ENCODE measurements at places on chromosomes 1 and 21.

DNA sequence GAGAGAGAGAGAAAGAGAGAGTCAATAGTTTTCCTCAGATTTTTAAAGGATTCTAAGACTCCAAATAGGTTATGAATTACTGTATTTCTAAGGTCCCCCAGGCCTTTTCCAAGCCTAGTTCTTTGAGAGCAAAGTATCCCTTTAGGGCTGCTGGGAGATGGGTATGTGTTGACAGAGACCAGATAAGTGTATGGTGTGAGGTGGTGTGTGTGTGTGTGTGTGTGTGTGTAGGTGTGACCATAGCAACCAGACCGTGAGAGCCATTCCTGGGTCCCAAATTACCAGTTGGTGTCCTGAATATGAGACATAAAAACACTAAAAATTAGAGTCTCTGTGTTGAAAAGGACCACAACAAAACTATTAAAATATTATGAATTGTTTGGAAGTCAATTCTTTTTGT lies 41.7 kb upstream of the DNAJC6 start:
- DNase-seq: no peak

DNA sequence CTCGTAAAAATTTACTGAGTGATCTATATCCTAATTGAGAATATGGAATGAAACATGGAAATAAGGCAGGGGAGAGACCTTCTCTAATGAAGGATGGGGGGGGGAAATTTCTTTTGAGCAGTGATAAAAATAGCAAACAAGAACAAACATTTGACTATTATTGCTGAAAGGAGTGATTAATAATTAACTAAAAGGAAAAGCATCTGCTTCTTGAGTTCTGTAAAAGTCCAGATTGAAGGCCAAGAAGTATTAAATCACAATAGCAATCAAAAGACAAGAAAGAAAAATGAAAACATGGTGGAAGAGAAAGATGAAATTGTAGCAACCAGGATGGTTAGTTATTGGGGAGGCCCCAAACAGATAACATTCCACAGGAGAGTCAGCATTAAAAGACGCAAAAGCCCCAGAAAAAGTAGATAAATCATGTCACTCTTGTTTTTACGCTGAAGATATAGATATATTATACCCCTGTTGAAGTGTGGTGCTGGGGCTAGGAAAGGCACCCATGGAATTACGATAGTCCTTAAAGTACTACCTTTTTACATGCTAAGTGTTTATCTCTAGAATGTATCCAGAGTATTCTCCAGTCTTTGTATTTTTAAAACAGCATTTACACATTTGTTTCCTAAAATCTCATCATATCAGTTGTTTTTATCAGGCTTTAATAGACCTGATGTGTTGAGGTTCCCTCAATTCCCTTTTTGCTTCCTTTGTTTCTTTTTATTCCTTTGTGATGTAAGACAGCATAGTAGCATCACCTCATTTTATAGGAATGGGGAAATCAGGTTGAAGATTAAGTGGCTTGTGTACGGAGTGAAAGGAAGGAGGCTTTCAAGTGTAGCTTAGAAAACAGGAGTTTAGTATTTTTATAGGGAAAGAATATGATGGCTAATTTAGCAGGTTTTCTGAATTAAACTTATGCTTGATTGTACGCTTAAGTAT lies 28.9 kb downstream of the DISP1 start:
- DNase-seq: no peak

- no peak for DNase-seq
These were observed 50.5 kb downstream of the ABCD3 start for GRCh38 chr1:94468708-94469107.

- DNase-seq: no peak
These were observed 32.6 kb upstream of the TLR5 start for GRCh38 chr1:223175633-223176032.

DNA sequence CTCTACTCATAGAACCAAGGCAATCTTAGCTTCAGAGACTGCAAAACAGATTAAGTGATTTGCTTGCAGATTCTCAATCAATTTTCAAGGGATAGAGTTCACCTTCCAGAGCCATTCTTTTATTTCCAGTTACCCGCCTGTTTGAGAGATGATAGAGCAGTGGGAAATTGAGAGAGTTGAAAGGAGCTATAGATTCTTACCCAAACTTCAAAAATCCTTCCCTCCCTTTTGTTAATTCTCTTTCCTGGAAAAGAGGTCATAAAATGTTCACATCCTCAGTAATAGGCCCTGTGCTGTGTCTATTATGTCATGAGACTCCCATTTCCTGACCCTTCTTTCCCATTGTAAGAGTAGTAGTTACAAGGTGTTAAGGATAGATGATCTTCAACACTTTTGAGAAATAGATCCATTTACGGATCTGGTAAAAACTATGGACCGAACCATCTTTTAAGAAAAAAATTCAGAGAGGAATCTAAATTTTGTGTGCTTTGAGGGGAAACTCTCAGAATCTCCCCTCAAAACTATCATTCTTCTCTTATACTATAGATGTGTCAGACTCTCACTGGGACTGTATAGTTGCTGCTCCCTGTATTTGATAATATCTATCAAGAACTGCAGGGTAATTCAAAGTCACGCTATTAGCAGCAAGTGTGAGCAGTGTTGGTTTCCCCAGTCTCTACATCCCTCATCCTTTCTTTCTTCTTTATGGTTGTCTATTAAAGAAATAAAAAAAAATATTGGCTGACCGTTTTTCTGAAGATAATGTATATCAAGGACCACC lies 8.0 kb downstream of the RGS4 start:
- no peak for DNase-seq

DNA sequence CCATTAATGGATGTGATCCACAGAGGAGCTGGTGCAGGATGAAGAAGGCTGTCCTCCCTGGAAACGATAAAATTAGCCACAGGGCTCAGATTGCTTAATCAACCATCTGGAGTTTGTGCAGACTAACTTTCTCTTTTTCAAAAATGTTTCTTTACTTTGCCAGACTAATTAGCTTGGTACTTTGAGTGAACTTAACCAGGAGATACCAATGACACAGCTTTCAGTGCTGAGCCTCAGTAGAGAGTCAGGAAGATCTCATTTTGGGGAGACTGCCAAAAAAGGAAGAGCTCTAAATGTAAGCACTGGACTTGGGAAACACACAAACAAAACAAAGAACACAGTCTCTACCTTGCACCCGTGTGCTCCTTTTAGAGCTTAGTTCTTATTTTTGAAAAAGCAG lies 248.1 kb upstream of the DEPDC1 start:
- no peak for DNase-seq

GRCh38 chr21:43719748-43720538 lies 1.0 kb downstream of the PDXK start:
- DNase-seq: no peak

DNA sequence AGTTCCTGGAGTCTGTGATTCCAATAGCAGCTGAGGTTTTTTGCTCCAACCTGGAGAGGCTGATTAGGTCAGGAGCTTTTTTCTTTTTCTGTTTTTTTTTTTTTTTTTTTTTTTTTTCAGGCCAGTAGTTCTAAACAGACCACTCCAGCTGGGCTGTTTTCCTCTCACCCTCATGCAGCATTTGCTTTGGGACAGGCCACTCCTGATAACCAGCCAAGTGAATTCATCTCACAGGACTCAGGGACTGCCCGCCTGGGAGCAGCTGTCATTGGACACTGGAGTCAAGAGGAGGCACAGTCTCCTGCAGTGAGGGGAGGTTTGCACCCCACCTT lies 22.9 kb downstream of the PLXNA2 start:
- DNase-seq: no peak

- DNase-seq: no peak
These were observed 4.2 kb upstream of the SHISAL2A start for GRCh38 chr1:52628614-52629324.

DNA sequence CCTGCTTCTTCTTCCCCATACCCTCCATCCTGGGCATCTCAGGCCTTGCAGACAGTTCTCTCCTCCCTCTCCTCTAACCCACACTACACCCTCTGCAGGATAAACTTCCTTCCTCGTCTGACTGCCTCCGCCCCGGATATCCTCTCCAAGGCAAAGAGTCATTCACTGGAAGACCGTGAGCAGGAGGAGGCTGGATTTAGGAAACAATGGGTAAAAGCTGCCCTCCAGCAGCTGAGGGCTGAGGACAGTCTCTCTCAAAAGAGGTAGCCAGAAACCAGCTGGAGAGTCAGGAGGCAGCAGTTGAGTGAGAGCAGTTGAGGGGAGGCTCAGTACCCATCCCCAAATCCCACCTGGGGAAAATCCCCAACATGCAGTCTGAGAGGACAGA lies 1.4 kb downstream of the CSRP1 start:
- no peak for DNase-seq

DNA sequence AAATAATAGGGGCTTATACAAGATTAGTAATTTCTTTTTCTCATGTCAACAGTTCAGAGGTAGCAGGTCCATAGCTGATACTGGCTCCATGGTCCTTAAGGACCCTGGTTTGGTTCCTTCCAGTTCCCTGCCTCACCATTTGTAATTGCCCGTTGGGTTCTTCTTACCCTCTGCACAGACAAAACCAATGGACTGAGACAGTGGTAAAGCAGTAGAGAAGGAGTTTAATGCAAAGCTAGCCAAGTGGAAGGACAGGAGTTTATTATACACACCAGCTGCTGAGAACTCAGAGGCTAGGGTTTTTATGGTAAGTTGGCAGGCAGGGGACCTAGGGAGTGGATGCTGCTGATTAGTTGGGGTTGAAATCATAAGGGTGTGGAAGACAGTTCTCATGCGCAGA lies 35.9 kb upstream of the AXDND1 start:
- DNase-seq: no peak

- peak; percentile 55 for DNase-seq
These were observed 39.8 kb downstream of the HTR6 start for GRCh38 chr1:19704247-19705113.

GRCh38 chr1:189424746-189425331 lies 1052.8 kb downstream of the BRINP3 start:
- DNase-seq: no peak

GRCh38 chr1:240004086-240004749 lies 87.5 kb upstream of the FMN2 start:
- no peak for DNase-seq

GRCh38 chr1:234731569-234732085 lies 121.6 kb upstream of the IRF2BP2 start:
- DNase-seq: no peak

DNA sequence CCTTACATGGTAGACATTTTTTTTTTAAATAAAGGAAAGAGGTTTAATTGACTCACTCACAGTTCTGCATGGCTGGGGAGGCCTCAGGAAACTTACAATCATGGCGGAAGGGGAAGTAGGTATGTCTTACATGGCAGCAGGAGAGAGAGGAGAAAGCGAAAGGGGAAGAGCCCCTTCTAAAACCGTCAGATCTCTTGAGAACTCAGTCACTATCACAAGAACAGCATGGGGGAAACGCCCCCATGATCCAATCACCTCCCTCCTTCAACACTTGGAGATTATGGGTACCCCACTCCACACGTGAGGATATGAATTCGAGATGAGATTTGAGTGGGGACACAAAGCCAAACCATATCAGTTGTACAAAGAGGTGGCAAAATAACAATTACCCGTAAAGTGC lies 301.7 kb downstream of the GRIK1 start:
- DNase-seq: no peak

Data from stimulated activated CD4-positive, alpha-beta T cell treated with anti-CD3 and anti-CD28 coated beads, TNF-alpha, amount 100 ng/mL, for 24 hours (primary cell).